ENCODE measurements at places on chromosomes 11 and 22. TPM values are rescaled to one million over a fixed set of nuclear protein-coding genes. Genes with fewer than 3 reads are reported as not detected.

Gene BIK
- total RNA-seq, result not detected

Gene GPR83
- 0.18 TPM for total RNA-seq

GRCh38 chr22:46058091-46058420, 81.1 kb upstream of the WNT7B start:
- DNase-seq, result peak; percentile 53

DNA sequence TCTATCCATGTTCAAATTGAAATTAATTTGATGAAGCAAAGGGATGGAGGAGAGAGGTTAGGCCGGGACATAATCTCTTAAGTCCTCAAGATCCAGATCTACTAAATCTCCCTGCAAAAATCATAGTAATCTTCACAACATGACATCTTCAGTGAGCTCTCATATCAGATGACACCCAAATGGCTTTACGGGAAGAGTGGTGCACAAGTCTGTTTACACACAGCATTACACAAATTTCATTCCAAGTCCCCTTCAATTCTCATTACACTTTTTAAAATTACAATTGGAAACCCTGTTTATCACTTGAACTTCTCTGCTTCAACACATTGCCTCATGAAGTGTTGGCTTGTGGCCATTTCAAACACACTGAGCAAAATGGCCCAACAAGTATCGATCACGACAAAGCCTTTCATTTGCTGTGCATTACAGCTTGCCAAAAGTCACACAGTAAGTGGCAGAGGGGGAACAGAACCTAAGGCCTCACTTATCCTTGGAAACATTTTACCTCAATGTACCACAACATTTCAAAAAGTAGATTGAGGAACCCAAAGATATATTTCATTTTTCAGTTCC, 17.9 kb upstream of the TPH1 start:
- no peak for DNase-seq

DNA sequence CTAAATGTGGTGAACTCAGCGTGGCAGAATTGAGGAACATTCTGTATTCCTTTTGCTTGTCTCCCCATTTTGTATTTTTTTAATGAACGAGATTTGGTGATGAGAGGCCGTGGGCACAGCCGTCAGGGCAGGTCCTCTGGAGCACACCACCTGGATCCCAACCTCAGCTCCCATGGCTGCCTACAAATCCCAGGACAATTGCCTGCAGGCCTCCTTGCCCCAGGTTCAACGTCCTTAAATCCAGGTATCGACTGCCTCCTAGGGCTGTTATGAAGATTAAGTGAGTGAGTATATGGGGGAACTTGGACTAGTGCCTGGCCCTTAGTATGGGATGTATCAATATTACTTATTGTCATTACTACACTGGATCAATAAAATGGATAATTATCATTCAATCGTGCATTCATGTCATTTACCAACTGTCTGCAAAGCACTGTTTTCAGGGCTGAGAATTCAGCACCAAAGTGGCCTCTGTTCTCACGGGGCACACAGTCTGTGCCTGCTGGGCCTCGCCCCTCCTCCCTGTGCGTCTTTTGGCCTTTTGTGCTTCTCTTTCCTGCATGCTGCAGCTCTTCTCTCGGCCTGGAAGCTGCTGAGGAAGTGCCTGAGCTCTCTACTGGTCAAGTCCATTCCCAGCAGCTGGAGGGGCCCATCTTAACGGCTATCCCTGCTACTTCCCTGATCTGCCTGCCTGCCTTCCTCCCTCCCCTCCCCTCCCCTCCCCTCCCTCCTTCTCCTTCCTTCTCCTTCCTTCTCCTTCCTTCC, 1343.7 kb downstream of the BRD1 start:
- DNase-seq, result no peak

DNA sequence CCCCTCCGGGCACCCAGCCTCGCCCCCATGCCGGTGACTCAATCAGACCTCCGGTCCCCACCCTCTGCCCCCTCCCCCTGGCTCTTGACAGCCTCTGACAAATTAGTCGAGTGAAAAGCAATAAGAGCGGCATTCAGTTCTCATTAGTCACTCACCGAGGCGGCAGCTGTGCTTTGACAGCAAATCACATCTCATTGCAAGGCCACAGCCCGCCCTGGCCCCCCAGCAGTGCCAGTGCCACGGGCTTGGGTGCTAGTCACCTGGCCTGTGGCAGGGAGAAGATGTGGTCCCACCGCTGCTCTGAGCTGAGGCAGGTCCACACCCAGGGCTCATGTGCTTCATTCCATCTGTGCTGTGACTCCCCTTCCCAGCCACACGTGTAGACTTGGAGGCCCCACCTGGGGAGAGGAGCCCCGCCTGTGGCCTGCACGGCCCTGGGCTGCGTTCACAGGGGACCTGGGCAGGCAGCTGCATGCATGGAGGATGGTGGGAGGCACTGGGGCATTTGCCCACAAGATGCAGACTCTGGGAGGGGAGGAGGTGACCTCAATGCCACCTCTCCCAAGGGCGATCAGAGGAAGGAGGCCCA, 7.4 kb upstream of the TH start:
- DNase-seq, result no peak

DNA sequence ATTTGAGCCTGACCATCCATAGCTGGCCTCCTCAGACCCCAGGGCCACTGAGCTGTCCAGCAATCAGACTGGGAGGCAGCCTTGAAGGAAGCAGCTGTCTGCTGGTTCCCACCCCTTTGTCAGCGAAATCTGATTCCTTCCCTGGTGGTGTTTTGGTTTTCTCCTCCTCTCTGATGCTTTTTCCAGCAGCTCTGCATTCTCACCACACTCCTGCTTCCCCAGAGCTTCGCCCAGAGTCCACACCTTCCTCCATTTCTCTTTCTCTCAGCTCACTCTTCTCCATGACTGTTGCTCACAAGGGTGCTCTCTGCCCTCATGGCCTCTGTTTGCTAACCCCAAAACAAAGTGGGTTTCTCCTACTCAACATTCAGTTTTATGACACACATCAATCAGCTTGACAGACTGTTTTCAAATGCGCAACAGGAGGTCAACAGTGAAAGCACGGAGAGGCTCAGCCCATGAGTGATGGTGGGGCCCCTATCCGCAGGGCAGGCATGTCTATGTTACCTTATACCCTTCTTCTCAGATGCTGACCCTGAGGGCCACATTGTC, 130.6 kb upstream of the MTNR1B start:
- no peak for DNase-seq

Data from heart left ventricle (tissue), 16 donors.